ENCODE measurements at places on chromosomes 6 and 20.

- no peak for DNase-seq
These were observed 265.5 kb downstream of the TBX18 start for GRCh38 chr6:84498905-84499304.

GRCh38 chr20:3188823-3189413, 15.6 kb downstream of the DDRGK1 start:
- no peak for DNase-seq

- no peak for DNase-seq
These were observed 95.3 kb downstream of the TRDN start for GRCh38 chr6:123541462-123541861.

GRCh38 chr6:98560841-98561240, 273.5 kb upstream of the POU3F2 start:
- DNase-seq = no peak

GRCh38 chr6:130359736-130360135, 6.1 kb upstream of the TMEM200A start:
- no peak for DNase-seq

GRCh38 chr6:37314487-37315156, 39.2 kb upstream of the RNF8 start:
- DNase-seq = peak; percentile 2

GRCh38 chr6:118371955-118372354, 176.1 kb upstream of the PLN start:
- no peak for DNase-seq

DNA sequence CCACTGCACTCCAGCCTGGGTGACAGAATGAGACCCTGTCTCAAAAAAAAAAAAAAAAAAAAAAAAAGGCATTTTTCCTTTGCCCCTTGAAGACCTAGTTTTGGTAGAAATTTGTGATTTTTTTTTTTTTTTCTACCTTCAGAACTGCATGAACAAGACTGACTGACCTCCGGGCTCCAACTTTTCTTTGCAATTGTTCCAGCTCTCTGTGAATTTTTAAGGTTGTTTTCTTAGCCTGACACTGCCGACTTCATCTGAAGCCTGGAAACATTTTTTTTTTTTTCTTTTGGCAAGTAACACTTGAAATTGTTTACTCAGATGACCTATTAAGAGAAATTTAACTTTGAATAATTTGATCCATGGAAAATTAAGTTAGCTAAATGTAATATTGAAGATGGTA, 73.0 kb downstream of the SLC24A3 start:
- DNase-seq = no peak

Data from NCI-H1930 (cell line).